ENCODE measurements at places on chromosomes 11 and 22.

- DNase-seq: peak; percentile 10
Measured at GRCh38 chr11:6377902-6378639, 12.2 kb upstream of the SMPD1 start.

GRCh38 chr11:116070520-116070919, 566.3 kb upstream of the CADM1 start:
- DNase-seq: peak; percentile 1

GRCh38 chr22:34068001-34068400, 147.7 kb upstream of the LARGE1 start:
- no peak for DNase-seq

DNA sequence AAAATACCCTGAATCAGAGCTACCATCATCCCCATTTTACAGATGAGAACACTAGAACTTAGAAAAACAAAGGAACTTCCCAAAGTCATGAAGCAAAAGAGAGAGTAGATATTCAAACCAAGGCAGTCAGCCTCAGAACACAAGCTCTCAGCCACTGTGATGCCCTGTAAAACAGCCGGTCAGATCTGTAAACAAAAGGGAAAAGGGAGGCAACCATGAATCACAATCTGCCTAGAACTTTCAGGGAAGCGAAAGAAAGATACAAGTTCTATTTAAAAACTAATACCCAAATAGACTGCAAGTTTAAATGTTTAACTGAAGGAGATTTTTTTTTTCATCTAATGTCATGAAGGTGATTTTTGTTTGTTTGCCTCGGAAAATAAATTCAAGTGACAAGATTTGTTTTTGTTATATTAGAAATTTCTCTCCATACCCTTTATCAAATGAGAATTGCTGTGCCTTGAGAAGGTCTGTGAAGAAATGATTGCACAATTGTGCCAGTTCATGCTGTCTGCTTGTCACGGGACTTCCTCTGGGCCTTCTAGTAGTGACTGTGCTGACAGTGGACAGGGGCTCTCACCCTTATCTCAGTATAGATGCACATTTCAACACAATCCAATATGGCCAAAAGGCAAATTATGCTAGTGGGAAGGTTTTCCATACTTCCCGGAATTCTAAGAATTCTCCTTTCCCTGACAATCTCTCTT, 11.7 kb downstream of the SAA1 start:
- DNase-seq: peak; percentile 60

DNA sequence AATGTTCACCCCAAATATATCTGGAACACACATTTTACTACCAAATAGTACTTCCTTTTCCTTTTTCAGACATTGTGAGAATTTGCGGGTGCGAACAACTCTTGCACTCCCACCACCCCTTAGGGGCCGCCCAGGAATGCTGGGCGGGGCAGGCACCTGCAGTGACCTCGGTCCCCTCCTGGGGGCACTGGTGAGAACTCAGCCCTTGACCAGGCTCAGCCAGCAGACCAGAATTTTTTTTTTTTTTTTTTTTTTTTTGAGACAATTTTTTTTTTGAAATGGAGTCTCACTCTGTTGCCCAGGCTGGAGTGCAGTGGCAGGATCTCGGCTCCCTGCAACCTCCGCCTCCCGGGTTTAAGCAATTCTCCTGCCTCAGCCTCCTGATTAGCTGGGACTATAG, 75.8 kb downstream of the ARHGAP8 start:
- DNase-seq: no peak

- DNase-seq: no peak
Measured at GRCh38 chr22:50537765-50538164, 7.9 kb upstream of the KLHDC7B start.

GRCh38 chr11:96470521-96470920, 80.7 kb downstream of the JRKL start:
- no peak for DNase-seq

DNA sequence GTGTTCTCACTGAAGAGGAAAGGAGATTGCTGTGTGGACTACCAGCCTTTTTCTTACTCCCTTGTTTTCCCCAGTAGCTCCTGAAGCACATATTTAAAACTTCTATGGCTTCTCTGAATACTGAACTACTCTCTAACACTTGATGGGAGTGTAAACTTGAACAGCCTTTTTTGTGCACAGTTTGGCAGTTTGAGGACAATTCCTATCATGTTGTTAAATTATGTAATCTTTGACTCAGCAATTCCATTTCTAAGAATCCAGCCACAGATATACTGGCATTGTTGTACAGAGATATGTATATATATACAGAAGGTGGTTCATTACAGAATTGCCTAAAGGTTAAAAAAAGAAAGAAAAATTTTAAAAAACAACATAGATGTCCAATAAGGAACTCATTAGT, 47.1 kb upstream of the EED start:
- no peak for DNase-seq

GRCh38 chr22:27918341-27919221, 475 bp downstream of the PITPNB start:
- DNase-seq: peak; percentile 71

GRCh38 chr22:29937940-29938693, 55.1 kb downstream of the MTMR3 start:
- DNase-seq: no peak

- DNase-seq: no peak
Measured at GRCh38 chr22:24099071-24099470, 82.2 kb upstream of the SUSD2 start.

DNA sequence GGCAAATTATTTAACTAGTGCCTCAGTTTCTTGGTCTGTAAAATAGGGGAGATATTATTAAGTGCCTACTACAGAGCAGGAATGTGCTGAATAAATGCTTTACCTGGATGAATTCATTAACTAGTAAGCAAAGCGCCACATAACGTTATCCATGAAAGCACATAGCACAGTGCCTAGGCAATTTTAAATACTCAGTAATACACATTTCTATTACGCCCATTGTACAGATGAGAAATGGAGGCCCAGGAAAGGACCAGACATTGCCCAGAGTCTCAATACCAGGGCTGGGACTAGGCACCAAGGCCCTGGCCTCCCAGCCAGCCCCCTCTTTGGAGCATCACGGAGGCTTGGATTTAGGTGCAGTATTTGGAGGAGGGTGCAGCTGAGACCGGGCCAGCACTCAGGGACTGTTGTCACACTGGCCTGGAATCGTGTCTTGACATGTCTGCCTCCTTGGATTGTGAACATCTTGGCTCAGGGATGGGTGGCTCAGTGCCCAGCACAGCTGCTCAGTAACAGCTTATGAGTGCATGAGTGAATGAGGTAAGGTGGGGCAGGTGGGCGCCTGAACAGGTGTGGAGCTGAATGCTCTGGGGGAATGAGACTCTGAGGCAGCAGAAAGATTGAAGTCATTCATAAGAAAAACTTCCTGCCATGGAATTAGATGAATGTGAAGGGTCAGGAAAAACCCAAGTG, 42.1 kb upstream of the TPBGL start:
- no peak for DNase-seq

- DNase-seq: no peak
Measured at GRCh38 chr11:57368106-57368844, 12.7 kb downstream of the PRG3 start.

- DNase-seq: no peak
Measured at GRCh38 chr22:17820879-17821439, 46.7 kb upstream of the BID start.
